ENCODE measurements at places on chromosomes 12 and 14.

GRCh38 chr14:105093431-105094192, 28.4 kb upstream of the GPR132 start:
- DNase-seq = no peak

DNA sequence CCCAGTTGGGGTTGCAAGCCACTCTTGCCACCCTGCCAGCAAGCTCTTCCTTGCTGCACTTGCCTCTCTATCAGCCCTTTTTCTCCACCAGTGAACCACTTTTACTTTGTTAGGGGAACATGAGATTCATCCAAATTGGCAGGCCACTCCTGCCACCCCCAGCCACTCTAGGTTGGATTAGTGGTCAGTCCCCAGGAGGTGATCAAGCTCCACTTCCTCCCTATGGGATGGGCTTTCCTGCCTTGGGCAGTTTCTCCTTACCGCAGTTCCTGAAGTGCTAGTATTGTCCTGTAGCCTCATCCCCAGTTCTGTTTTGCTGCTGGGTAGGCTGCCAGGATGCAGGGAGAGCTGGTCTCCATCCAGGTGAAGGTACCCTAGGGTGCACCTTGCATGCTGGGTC, 104.5 kb downstream of the ALG10 start:
- DNase-seq = no peak

GRCh38 chr12:2581293-2582045, 213.3 kb upstream of the FKBP4 start:
- no peak for DNase-seq

- no peak for DNase-seq
Observed at GRCh38 chr12:111766608-111767361, at the start of gene ALDH2. ALDH2 (plus strand) TSS chr12:111766933; CDS start chr12:111766983, 50 bp downstream.

GRCh38 chr14:101494826-101495225, 66.5 kb upstream of the DIO3 start:
- no peak for DNase-seq

DNA sequence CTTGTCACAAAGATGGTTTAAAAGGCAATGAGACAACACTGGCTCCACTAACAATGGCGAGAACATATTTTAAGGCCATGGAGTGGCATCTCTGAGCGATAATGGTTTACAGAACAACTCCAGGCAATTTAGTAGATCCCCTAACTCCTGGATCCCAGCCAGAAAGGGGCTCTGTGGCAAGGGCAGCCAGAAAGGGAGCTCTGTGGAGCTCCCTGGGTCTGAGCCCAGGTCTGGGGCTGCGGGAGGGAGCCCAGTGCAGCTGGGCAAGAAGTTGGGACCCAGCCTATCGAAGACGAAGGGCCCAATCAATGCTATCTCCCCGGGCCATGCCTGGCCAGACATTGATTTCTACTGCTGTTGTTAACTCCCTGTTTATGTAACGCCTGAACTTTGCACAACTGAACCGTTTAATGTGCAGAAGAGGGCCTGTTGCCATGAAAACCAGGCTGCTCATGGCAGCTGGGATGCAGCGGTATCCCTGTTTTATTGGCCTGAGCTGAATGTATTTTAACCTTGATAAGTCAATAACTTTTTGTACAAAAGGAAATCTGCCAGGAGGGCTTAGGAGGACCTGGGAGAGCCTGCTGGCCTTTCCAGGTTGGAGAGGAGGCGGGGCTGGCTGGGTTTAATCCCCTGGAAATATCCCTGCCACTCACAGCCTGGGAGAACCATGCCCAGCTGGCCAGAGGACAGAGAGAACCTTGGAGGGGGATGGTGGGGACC, 6.7 kb upstream of the FAM222A start:
- DNase-seq = no peak

DNA sequence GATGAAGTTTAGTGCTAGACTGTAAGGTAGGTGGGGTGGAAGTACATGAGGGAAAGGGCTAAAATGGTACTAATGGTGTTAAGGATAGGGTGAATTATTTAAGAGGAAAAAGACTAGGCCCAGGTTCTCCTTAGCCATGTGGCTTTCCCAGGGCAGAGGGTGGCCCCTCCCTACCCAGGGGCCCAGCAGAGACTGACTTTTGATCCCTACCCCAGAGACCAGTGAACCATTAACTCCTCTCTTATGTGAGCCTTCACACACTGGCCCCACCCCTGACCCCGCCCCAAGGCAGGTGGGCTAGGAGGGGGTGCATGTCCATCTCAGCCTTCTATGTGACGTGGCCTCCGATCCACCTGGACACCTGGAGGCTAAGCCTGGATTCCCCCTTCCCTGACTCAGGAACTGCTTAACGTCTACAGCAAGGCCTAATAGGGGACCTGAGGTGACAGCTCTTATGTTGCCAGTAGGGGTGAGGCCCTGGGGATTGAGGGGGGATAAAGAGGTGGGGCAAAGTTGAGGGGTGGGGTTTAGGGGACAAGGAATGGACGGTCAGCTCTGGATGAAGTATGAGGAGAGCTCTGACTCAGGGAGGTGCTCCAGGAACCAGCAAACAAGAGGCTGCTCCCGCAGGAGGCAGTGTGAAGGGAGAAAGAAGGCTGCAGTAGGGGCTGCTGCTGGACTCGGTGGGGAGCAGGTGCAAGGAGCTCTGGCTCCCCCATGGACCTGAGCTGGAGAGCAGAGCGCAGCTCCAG, 757 bp downstream of the SLC39A5 start:
- DNase-seq = no peak

DNA sequence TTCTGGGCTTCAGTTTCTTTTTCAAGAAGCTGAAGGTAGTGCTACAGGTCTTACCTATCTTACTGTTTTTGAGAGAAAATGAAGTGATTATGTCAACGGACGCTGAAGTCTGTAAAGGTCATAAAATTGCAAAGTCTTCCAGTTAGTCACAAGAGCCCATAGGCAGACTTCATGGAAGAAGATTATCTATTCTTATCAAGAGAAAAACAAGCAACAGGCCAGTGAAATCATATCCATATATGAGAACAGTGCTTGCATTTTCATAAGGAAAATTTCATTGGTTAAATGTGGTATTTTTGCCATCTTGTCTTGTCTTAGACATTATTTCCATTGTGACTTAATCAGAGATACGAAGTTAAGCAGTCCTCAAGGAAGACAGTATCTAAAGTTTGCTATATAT, 412.7 kb upstream of the SEL1L start:
- DNase-seq = no peak

DNA sequence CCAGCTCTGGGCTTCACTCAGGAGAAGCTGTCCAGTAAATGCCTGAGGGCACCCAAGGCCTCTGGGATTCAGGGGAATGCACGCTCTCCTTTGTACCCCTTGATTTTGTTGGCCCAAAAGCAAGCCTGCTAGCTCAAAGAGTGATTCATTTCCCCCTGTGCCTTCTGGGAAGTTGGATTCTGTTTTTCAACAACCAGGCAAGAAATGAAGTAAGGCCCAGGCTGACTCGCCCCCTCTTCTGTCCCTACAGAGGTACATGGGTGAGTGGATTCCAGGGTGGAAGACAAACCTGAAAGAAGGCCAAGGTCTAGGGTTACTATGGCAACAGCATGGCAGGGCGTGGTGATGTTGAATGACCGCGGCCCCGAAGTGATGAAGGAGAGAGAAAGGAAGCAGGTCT, 9.3 kb upstream of the SERPINA5 start:
- DNase-seq = no peak

GRCh38 chr14:55062517-55063351, 11.3 kb downstream of the MAPK1IP1L start:
- no peak for DNase-seq

DNA sequence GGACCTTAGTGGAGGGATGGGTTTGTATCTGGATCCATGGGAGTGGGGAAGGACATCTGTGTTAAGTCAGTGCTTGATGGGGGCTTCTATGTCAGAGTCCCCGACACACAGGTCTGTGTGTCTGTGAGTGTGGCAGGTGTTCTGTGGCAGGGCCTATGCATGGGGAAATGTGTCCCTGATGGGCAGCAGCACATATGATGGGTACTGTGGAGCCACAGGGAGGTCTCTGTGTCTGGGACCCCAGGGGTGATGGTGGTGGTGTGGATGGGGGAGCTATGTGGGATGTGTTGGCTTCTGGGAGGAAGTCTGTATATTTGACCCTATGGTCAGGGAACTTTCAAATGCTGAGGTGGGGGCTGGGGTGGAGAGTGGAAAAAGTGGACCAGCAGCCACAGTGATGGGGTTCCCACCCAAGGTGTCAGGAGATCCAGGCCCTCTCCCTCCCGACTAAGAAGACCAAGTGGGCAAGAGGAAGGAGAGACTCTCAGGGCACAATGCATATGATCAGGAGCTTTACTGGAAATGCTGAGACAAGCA, 16.5 kb downstream of the KRT7 start:
- no peak for DNase-seq

DNA sequence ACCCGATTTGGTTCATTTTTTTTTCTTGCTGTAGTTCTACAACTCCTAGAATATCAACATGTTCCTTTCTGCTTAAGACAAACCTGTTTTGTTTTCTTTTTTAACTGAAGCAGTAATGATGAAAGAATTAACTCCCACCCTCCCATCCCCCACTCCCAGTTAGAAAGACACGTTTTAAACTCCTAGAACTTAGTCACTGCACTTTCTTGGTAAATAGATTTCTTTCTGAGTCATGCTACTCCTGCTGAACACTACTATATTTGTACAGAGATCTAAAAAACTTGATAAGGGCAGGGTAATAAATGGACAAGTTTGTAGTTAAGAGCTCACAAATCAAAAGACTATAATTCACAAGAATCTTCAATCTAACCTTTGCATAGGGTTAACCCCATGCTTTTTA, 118.9 kb upstream of the PTPRB start:
- DNase-seq = no peak

- no peak for DNase-seq
Observed at GRCh38 chr14:32980178-32980901, 41.7 kb downstream of the NPAS3 start.

GRCh38 chr12:123134271-123134671, 16.6 kb downstream of the PITPNM2 start:
- no peak for DNase-seq

GRCh38 chr12:62588916-62589315, 122.3 kb downstream of the MON2 start:
- DNase-seq = no peak

DNA sequence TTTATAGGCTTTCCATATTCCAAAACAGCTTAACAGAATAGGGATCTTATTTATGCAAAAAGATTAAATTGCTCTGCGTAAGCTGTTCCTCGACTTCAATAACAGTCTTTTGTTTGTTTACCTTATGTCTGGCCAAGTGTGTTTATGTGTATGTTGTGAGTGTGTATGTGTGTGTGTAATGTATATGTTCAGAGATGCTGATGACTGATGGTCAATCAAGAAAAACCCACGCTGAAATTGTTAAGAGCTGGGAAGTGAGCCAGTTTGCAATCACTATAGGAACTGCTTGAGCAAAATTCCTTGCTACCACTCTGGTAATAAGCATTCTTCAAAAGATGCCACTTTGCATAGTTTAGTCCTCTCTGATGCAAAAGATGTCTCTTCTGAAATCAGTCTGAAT, 59.6 kb downstream of the PRKD1 start:
- no peak for DNase-seq

DNA sequence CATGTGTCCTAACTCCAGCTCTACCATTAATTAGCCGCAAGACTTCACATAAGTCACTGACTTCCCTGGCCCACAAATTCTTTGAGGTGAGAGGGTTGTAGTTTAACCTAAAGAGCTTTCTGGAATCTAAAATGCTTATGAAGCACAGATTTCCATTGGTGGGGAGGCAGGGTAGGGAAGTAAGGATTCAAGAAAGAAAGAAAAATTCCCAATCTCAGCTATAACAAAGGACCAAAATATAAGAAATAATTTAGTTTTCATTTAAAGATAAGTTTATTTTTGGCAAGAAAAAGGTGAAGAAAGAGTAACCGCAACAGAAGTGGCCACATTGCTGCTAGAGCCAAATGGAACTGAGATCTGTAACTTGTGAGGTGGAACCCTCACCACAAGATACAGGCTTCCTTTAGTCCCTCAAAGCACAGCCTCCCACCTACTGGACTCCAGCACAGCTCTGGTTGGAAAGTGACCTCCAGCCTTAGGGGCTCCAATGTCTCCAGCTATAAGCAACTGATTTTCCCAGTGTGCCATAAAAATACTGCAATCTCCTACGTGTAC, 23.6 kb downstream of the DAD1 start:
- no peak for DNase-seq

DNA sequence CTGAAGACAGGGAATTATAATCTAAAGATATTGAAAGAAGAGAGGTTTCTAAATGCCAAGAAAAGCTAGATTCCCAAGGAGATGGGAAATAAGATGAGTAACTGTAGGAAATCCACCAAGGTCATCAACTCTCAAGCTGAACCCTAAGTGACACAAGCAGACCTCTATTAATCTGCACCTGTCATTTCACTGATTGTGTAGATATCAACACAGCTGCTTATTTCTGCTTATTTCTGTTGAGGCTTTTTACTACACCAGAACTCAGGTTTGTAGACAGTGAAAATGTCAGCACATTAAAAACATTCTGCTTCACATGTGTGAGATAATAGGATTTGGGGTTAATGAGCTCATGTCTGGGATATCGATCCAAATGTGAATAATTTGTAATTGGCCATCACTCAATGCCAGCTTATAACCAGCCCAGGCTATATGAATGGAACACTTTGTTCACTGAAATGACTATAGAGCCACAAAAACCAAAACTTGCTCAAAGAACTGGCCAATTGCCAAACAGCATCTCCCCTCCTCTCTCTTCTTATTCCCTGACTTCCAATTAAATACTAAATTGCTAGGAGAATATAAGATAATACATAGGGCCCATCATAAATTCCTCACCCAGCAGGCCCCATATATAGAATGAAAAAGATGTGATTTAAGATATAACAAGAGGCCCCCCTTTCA, 188.7 kb upstream of the ARID2 start:
- DNase-seq = no peak

- DNase-seq = no peak
Observed at GRCh38 chr12:630656-631632, 32.3 kb downstream of the NINJ2 start.

DNA sequence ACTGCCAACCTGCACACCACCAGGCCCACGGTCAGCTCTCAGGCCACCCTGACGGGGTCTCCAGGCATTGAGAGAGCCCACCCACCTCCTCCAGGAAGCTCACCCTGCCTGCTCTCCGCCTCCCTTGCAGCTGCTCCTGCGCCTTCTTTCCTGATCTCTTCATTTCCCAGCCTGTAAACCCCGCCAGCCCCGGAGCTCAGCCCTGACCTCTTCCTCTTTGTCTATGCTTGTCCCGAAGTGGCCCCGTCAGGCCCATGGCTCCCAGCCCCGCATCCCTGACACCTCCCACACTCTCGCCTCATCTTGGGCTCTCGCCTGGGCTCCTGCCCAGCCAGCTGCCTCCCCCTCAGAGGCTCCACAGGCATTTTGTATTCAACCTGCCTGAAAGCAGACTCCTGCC, 139.3 kb downstream of the CALM1 start:
- DNase-seq = no peak

DNA sequence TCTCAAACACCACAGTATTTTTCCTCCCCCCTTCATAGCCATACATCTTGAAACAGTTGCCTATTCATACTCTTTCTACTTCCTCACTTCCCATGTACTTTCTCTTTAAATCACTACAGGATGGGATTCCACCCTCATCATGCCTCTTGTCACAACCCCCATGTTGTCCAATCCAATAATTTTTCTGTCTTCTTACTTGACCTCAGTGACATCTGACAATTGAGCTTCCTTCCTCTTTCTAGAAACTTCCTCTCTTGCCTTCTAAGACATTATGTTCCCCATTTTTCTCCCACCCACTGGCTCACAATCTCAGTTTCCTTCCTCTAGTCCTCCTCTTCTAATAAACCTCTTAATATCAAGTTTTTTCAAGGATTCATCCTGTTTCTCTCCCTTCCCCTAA, 5.3 kb downstream of the C2CD5 start:
- no peak for DNase-seq

Data from thoracic aorta (tissue), 2 donors.